ENCODE measurements at places on chromosomes 16 and 17.

GRCh38 chr17:47684025-47684424 is 9.9 kb upstream of the TBKBP1 start:
- no peak for DNase-seq

- DNase-seq: no peak
These were observed 167.8 kb downstream of the KATNIP start for GRCh38 chr16:27717726-27718125.

DNA sequence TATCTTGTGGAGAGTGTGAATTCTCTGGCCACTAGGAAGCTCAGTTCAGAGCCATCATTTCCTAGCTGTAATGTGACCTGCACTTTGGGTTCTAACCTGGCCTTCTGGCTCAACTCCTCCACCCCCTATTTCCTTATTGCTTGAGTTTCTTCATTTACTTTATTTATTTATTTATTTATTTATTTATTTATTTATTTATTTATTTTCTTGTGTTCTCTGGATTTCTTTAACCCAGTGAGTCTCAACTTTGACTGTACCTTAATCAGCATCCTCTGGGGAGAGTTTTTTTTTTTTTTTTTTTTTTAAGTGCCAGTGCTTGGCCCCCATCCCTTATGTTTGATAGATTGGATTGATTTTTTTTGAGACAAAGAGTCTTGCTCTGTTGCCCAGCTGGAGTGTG is 18.1 kb downstream of the EPN2 start:
- no peak for DNase-seq

GRCh38 chr16:66378741-66379570 is 12.5 kb downstream of the CDH5 start:
- no peak for DNase-seq

GRCh38 chr17:31310260-31310659 is 3.6 kb downstream of the EVI2B start:
- no peak for DNase-seq

DNA sequence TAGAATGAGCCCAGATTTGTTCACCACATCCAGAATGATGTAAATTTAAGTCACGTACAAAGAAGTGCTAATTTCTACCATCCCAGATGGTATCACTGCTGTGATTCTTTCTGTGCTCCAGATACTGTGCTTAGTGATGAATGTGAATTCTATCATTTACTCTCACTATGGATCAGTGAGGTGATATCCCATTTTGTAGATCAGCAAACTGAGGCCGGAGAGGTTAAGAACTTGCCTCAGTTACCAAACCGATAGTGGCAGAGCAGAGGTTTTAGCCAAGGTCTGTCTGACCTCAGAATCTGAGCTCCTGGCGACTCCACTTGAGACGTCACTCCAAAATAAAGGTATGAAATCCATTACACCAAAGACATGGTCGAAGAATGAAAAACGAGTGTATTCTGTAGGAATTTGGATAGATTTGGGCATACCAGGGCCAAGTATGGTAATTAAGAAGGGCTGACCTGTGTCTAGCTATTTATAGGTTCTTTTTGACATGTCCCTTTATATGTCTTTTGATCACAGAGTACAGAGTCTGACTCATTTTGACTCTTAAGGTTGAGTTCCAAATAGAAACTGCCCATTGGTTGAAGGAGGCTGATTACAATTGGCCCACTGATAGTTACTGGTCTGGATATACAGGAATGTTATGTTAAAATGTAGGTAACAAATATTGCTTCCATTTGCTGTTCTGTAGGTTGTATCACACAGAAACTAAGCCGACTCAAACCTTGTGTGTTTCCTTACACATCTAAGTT is 10.0 kb downstream of the MAP2K6 start:
- DNase-seq: no peak

- DNase-seq: no peak
These were observed 572 bp downstream of the FAM171A2 start for GRCh38 chr17:44362949-44363612.

- DNase-seq: peak; percentile 52
These were observed 2.1 kb downstream of the FAM20A start for GRCh38 chr17:68599091-68599490.

GRCh38 chr17:15143524-15143923 is 121.6 kb downstream of the PMP22 start:
- no peak for DNase-seq

GRCh38 chr17:5097101-5097834 is 14.4 kb downstream of the ZNF232 start:
- no peak for DNase-seq

- DNase-seq: no peak
These were observed 20.3 kb downstream of the SLC7A6OS start for GRCh38 chr16:68290450-68290849.

- no peak for DNase-seq
These were observed 256 bp downstream of the SYNGR3 start for GRCh38 chr16:1990101-1990350.

DNA sequence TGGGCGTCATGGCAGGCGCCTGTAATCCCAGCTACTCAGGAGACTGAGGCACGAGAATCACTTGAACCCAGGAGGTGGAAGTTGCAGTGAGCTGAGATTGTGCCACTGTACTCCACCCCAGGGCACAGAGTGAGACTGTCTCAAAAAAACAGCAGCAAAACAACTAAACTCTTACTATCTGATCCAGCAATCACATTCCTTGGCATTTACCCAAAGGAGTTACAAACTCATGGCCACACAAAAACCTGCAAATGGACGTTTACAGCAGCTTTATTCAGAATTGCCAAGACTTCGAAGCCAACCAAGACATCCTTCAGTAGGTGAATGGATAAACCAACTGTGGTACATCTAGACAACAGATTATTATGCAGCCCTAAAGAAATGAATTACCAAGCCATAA is 4.0 kb downstream of the SIAH1 start:
- no peak for DNase-seq

DNA sequence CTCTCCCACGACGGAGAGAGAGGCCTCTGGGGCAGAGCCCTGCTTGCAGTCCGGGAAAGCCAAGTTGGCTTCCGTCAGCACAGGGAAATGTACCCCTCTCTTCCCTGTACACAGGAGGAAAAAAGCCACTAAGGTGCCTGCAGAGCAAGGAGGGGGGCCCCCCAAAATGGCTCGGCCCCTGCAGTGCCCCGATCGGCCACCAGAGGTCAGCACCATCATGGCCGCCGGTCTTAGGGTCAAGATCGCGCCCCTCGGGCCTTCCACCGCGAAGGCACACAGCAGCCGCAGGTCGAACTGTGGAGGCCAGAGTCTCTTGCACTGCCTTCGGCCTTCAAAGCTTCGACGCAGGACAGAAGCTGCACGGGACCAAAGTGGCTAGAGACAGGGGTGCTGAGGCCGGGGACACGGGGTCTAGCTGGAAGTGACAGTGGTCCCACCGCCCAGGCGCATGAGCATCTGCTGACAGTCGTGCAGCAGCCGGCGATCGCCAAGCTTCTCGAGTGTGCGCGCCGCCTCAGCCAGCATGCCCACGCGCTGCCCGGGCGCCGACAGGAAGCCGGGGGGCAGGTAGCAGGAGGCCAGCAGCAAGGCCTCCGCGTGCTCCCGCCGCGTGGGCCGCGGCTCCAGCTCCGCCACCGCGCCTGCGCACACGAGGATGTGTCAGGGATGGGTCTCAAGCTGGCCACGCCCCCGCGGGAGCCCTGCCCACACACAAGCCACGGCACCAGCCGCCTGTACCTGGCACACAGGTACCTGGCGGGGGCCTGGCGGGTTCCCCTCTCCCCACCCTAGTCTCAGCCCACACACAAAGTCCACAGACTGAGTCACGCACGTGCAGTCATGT is 24.4 kb downstream of the SREBF1 start:
- DNase-seq: no peak

DNA sequence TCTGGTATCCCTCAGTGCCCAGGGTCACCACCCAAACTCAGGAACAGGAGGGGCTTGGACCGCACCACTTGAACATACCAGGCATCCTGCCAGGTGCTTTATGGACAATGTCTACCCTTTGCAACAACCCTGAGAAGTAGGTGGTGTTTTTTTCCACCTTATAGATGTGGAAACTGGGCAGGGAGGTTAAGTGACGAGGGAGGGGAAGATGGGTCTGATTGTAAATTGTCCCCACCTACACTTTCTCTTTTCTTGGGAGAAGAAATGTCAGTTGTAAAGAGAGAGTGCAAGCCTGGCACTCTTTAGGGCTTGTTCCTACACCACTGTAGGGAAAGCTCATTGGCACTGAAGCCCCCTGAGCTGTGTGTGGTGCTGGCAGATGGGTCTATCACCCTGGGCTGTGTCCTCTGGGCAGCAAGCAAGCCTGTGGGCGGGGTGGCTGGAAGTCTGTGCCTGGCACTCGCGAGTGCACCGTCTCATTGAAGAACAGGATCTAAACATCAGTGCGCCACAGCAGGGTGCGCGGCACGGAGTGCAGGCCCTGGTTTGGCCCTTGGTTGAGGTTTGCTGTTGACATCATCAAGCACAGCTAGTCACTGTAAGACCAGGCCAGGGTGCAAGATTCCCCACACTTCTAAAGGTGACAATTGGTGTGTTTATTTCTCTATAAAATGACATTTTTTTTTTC is 15.1 kb downstream of the NOD2 start:
- no peak for DNase-seq

- DNase-seq: no peak
These were observed 3.5 kb downstream of the OMG start for GRCh38 chr17:31293581-31293980.

GRCh38 chr16:4933871-4934395 is 3.0 kb downstream of the PPL start:
- DNase-seq: no peak

GRCh38 chr16:1461146-1461545 is 13.7 kb downstream of the CLCN7 start:
- no peak for DNase-seq

GRCh38 chr17:28255616-28256015 is 63.4 kb upstream of the TMEM97 start:
- no peak for DNase-seq

- DNase-seq: no peak
These were observed 25.3 kb downstream of the CMIP start for GRCh38 chr16:81469710-81470535.

DNA sequence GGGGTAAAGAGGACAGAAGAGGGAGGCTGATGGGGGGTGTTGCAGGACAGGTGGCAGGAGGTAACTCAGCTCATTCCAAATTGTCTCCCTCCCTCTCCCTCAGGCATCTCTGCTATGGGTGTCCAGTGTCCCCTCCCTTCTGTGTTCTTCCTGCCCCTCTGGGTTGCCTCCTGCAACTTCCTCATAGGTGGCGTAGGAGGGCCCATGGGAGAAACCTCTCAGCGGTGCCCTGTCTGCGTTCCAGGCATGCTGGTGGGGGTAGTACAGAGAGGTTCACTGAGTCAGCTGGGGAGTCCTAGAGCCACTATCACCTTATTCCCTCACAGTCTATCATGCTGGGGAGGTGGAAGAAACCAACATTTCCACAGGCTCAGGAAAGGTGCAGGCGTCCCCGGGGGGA is 14.7 kb upstream of the ODF4 start:
- DNase-seq: no peak

GRCh38 chr17:77281904-77282367 is 141.2 kb downstream of the SEC14L1 start:
- DNase-seq: no peak

DNA sequence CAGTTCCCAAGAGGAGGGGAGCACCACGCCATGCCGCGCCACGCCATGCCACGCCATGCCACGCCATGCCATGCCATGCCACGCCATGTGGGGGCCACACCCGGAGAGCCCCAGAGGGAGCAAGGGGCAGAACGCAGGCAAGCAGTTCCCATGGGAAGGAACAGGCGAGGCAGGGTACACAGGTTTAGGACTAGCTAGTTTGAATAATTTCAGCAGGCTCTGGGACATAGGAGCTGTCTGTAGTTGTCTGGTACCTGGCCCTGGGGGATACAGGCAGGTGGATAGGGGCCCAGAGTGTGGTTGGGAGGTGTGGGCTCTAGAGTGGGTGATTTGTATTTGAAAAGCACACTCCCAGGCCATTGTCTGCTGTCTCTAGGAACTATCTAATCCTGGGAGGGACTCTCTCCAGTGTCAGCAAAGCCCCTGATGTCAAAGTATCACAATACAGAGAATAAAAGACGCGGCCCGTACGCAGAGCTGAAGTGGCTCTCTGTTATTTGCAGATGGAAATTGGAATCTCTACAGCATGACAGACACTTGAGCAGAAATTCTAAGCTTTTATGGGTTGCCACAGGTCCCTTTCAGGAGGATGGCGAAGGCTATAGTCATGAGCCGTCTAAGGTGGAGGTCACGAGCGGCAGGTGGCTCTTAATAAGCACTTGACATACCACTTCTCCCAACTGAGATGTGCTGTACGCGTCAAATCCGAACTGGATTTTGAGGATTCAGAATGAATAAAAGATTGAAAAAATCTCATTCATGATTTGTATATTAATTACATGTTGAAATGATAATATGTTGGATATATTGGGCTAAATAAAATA is 220.8 kb upstream of the TNRC6C start:
- DNase-seq: no peak

DNA sequence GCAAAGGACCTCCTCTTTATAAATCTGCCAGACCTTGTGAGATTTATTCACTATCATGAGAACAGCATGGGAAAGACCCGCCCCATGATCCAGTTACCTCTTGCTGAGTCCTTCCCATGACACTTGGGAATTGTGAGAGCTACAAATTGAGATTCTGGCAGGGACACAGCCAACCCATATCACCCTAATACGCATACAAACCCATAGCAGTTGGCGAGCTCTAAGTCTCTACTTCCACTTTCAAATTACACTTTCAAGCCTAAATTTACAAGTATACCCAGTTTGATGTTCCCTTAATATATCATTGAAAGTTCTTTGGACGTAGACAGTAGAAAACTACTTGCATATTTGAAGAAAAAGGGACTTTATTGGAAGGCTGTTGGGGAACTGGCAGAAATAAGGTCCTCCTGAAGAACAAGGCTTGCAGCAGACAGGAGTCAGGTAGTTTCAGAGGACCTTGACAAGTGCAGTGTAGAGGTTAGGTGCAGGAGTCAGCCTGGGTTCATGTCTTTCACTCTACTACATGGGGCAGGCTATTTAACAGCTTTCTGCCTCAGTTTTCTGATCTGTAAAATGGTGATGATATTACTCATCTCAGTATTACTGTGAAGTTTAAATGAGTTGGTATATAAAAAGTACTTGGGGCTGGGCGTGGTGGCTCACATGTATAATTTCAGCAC is 107.9 kb upstream of the EEF2KMT start:
- no peak for DNase-seq

GRCh38 chr17:82435103-82435502 is 15.4 kb downstream of the CYBC1 start:
- DNase-seq: no peak

Measured in fibroblast of skin of left biceps (primary cell).